SHP77 treated with DMSO at 0.1 percent for 48 hours (cell line): ENCODE measurements at places on chromosomes 13 and 19.
A peak's percentile ranks its signal among the peaks of the same experiment; 100 is the strongest.

GRCh38 chr13:109329175-109329574, 457.2 kb downstream of the IRS2 start:
- DNase-seq = no peak

DNA sequence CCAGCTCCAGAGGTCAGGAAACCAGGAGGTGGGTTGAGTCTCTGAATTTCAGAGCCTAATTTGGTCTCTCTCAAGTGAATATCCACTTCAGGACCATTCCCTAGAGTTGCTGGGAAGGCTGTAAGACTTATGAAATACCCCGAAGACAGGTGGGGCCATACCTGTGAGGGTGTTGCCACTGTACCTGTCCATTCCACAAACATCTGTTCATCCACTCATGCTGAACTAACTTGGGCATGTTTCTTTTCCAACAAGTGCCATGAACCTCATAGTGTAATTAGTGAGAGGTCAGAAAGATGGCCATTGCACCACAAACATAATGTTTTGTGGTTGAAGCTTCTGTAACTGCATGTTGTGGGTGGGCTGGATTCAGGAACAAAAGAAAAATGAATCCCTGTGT, 7.8 kb downstream of the ILF3 start:
- DNase-seq = no peak

DNA sequence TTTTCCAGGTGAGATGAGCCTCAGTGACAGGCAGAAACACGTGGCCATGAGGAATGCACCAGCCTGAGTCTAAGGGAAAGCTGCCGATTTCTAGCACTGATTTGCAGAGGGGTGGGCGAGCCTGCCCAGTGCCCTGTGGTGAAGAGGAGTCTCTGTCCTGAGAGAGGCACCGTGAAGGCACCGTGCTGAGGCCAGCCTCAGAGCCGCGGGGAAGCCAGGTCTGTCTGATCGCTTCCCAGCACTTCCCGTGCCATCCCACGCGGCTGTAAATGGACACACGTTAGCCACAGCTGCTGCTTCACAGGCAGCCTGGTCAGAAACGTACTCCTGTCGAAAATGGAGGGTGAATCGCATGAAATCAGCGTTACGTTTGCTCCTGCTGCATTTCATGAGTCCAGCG, 79.8 kb downstream of the ATP11A start:
- DNase-seq = no peak

DNA sequence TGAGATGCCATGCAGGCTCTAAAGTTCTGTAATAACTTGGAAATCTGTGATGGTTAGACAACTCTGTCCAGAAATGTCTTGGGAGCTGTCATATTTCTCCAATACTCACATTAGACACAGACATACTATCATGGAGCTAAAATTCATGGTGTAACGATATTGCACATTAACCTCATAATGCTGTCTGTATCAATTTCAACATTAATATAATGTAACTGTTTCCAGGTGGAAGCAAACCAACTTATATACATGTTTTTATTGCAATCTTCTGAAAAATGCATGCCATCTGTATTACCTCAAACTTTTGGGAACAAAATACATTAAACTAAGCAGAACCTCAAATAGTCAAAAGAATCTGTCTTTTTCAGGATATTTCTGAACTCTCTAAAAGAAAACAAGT, 14.7 kb upstream of the SPART start:
- no peak for DNase-seq

- DNase-seq = no peak
These were observed 11.6 kb upstream of the NAA16 start for GRCh38 chr13:41299316-41300094.

GRCh38 chr19:38035515-38036495, 128.8 kb downstream of the SIPA1L3 start:
- DNase-seq = no peak

GRCh38 chr19:14401468-14402195, 17.5 kb downstream of the DDX39A start:
- DNase-seq = no peak

DNA sequence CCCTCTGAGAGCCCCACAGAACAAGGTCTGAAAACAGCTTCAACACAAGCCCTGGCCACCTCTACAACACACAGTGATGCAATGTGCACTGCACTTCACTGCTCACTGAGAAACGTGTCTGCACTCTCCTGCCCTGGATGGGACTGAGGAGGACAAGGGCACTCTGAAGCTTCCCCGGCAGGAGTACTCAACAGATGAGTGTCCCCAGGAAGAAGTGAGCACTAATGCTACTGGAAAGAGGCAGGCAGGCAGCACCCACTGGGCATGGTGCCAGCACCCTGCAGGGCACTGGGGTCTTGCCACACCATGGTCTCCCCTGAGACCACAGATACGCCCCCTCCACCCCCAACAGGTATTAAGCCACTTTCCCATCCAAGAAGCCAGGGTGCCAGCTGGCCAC, 17.7 kb upstream of the SLC35E1 start:
- DNase-seq = peak; percentile 27

DNA sequence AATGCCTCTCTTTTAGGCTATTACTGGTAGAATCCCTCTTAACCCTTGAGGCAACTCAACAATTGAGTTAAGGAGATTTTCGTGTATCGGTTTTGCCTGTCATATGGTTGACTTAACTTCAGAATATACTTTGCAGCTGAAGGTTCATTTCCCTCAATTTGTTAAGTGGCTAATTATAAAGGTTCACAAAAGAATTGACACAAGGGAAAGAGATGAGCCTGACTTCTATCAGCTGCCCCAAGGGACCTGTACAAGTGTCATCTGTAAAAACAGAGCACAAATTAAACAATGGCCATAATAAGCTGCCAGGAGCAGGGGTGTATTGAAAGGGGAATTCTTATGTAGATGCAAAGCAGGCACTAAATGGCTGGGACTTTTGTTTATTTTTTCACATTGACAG, 334.8 kb upstream of the OBI1 start:
- DNase-seq = peak; percentile 41

- no peak for DNase-seq
These were observed at the start of gene MIA for GRCh38 chr19:40774916-40775631. TSS of gene MIA (plus strand) at chr19:40775521. CDS start at chr19:40775543, 22 bp downstream.

DNA sequence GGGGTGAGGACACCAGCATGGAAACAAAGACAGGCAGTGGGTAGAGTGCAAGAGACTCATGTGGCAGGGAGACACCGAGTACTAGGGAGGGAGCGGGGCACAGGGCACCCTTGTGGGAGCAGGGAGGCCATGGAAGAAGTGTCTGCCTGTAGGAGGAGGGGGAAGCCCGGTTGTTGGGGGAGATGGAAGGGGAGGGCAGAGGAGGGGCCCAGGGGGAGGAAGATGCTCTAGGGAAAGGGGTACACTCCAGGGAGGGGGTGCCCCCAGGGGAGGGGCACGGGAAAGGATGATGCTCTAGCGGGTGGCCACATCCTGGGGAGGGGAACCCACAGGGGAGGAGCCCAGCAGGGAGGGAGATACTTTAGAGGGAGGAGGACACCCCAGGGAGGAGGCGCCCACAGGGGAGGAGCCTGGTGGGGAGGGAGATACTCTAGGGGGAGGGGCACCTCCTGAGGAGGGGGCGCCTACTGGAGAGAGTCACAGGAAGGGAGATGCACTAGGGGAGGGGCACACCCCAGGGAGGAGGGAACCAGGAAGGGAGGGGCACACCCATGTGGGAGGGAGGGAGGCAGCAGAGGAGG, 24.9 kb downstream of the CPAMD8 start:
- no peak for DNase-seq

GRCh38 chr19:38693380-38694223, 46.2 kb downstream of the ACTN4 start:
- DNase-seq = no peak

GRCh38 chr13:43031881-43032280, 8.5 kb downstream of the DNAJC15 start:
- no peak for DNase-seq

GRCh38 chr13:78398743-78399410, 204.5 kb downstream of the POU4F1 start:
- no peak for DNase-seq

DNA sequence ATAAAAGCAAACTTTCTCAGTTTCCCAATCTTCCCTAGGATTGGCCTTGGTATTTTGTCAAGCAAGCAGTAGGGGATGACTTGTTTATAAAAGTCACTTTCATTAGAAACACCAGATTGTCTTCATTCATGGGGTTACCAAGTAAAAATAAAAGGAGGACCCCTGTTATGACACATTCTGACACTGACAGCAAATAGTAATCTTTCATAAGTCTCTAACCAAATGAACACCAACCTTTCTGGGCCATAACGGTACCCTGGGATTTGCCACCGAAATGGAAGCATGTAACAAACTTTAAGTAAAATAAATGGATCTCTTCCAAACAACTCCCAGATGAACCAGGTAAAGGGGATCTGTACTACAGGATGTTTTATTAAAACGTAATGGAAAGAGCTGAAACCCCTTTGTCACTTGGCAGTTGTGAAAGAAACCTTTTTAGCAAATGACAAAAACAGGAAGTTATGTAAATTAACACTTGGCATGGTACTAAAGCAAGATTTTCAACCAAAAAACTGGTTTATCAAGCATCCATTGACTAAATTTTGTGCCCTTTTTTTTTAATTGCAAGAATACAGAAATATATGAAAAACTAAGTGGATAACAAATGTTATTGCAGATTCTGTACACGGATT, 335.6 kb downstream of the RBM26 start:
- no peak for DNase-seq

DNA sequence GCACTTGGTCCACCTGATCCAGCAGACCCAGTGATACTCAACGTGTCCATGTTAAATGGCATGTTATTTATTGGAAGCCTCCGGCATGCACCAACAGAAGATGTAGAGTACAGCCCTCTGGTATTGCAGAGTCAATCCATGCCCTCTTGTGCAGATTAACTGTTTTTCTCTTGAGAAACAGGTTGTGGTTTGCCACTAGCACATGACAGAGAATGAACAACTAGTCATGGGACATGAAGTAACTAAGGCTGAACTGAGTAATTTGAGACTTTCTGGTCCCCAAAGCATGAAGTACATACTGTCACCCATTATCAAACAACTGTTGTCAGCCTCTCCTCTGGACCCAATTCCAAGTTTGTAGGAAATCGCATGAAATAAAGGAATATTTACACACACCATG, 3.2 kb downstream of the ZNF562 start:
- no peak for DNase-seq

GRCh38 chr19:54707962-54708361, 16.3 kb upstream of the KIR3DL3 start:
- DNase-seq = no peak
